ENCODE measurements at places on chromosomes 7 and 10. TPM values are rescaled to one million over a fixed set of nuclear protein-coding genes. Genes with fewer than 3 reads are reported as not detected.

DNA sequence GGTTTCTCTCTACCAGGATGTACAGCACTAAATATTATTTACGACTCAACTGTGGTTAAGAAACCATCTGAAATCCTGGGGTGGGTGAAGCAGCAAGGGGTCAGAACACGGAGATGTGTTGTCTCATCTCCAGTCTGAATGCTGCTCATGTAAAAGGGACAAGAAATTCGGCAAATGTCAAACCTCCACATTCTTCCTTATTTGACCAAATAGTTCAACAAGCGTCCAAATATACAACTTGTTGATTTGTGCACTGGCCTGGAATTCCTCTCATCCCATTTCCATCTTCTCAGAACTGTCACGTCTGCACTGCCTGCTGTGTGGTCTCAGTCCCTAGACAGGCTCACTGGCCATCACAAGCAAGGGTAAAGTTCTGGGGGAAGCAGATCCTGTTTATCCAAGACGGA, 520.0 kb downstream of the PARD3 start:
- DNase-seq: no peak

GRCh38 chr10:29886299-29886698, 173.1 kb downstream of the JCAD start:
- DNase-seq: no peak

DNA sequence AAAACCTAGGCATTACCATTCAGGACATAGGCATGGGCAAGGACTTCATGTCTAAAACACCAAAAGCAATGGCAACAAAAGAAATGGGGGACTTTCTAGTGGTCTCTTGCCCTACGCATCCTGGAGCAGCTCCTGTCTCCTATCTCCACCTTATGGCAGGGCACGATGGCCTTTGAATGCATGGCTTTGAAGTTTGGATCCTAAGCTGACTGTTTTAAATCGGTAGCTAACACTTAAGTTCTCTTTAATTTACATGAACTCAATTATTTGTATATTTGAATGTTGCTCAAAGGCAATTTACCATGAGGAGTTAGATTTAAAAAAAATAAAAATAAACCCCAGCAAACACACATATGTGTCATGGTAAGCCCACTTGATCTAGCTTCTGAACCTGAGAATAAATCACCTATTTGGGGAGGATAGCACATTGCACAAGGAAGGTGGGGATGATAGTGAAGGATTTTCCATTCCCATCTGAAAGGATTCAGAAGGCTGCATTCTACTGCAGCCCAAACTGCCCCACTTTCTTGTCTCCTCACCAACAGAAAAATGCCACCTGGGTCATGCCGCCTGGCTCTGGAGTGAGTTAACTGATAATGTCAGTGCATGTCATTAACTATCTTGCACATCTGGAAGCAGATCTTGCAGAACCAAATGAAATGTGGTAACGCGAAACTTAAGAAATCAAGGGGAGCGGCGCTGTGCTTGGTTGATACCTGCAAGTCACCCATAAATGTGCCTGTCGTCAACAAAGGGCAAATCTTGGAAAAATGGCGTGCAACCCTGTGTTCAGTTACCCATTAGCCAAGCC, 12.4 kb downstream of the KLF6 start:
- DNase-seq: no peak

DNA sequence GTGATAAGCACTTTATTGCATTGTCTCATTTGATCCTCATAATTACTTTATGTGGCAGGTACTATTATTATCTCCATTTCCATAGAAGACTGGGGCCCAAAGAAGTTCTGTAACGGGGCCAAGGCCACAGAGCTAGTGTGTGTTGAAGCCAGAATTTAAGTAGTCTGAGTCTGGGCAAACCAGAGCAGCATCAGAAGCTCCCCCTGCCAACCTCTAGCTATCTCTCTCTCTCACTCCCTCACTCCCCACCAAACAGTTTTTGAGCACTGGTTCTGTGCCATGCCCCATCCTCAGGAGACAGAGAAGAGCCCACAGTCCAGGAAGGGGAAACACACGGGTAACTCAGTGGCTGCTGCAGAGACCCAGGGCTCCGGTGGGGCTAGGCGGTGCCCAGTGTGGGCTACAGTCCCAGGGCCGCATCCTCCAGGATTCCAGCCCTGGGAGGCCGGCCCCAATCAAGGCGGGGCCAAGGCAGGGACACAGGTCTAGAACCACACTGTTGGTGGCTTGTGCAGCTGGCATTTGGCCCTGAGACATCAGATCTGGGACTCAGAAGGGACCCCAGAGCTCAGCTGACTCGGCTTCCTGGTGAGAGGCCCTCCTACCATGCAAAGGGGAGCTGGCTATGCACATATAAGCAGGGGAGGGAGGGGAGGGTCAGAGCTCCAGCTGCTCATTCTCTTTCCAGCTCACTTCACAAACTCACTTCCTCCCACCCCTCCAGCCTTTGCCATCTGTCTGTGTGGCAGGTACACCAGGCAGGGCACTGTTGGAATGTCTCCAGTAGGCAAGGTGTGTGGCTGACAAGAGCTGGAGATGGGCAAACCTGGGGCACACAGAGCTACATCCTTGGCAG, 34.4 kb downstream of the COL13A1 start:
- DNase-seq: no peak

- DNase-seq: peak; percentile 59
These were observed 1.0 kb downstream of the UBTD1 start for GRCh38 chr10:97499561-97500296.

DNA sequence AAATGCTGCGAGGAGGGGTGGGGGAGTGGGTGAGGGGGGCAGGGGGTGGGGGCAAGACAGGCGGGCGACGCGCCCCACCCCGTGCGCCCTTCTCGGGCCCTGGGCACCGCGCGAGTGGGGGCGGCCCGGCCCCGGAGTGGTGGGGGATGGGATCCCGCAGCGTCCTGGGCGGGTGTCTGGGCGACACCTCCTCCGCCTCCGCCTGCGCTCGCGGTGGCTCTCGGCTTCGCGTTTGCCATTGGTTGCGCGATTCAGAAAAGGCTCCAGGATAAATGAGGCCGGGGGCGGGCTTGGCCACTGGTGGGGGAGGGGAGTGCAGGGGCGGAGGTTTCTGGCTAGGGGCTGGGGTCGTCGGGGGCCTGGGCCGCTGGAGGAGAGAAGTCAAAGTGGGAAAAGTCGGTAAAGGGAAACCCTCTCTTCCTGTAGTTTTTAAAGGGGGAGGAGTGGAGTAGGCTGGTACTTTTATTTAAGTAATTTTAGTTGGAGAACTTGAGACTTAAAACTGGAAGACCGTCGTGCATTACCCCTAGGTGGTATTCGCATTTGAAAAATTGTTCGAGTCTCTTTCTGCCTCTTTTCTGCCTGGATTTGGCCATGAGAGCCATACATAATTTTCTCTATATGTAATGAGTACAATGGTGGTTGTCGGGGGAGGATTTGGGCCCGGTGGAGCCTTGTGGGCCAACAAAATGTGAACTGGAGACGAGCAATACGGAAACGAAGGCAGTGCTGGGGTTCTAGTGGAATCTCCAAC, 992 bp upstream of the IGF2BP3 start:
- no peak for DNase-seq

DNA sequence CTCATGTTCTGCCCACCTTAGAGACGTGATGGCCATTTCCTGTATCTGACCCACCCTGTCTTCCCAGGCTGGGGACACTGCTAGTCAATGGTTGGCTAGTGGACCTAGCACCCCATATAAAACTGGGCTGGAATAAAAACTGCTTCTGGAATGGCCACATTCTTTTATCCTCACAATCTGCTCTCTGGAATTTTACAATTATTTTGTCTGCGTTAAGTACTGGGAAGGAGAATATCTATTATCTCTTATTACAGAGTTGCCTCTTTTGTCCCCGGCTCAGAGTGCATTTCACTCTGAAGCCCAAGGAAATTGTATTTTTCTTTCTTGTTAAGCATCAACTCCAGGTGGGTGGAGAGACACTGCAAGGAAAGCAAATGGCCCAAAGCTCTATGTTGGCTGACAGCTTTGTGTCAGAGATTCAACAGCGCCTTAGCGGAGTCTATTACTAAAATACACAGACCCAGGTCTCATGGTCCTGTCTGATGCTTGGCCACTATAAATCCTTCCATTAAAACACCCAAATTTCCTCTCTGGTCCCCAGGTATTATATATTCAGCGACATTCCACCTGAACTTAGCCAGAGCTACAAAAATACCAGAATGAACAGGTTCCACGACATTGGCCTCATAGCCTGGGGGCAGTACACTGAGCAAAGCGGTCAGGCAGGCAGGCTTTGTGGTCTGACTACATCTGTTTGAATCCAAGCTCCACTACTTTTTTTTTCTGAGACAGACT, 121.7 kb downstream of the PRPF18 start:
- DNase-seq: no peak

GRCh38 chr10:3281941-3282673, 109.5 kb upstream of the PITRM1 start:
- DNase-seq: no peak

GRCh38 chr7:131459256-131459655, 97.2 kb downstream of the PODXL start:
- no peak for DNase-seq

- no peak for DNase-seq
These were observed 2.2 kb upstream of the HSPB1 start for GRCh38 chr7:76300166-76300731.

DNA sequence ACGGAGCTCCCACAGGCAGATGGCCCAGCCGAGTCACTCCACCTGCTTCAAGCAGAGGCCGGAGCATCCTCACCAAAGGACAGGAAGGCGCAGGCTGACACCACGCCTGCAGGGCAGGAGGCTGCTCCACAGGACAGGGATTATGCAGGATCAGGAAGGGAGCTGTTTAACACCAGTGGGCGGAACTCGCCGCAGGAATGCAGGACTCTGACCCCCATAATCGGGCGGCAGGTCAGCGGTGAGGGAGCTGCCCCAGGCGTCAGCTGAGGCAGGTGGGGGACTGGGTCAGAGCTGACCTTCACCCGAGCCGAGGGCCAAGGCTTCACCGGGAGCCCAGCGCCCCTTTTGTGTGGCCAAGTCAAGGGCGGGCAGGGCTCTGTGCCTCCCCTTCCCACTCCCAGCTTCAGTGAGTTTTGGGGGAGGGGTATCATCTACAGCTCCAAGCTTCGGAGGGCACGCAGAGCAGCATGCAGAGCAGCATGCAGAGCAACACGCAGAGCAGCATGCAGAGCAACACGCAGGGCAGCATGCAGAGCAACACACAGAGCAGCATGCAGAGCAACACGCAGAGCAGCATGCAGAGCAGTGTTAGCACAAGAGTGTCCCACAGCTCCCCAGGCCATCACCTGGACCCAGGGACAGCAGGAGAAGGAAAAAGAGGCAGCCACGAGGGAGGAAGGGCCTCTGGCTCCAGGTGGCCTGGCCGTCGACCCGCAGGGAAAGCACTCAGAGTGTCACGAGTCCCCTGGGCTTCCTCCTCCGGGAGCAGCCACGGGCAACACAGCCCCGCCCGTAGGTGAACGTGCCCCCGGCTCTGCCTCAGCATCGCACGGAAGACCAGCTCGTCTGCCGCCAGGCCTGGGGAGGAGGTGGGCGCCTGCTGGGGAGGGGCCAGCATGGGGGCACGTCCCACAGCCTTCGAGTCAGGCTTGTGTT, 151.7 kb upstream of the PPP2R2D start:
- DNase-seq: peak; percentile 42

DNA sequence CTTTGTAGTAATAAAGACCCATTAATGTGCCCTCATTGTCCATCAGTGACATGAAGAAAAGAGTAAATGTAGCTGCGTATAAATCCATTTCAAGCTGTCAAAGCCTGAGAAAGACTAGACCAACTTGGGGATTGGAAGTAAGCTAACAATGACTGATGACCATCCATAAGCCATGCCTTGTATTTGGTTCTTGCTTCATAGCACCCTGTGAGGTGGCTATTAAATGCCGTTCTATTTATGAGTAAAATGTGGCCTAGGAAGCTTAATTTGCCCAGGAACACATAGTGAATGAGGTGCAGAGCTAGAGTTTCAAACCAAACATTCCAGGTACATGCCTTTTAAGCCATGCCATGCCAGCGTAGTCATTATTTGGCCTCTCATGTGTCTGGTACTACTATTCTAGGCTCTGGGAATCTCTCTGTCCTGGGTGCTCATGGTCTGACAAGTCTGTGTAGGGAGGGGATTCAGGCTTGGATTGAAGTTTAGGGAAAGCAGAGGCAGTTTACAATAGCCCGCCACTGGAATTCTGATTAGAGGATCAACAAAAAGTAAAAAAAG, 92.1 kb downstream of the ZNF277 start:
- no peak for DNase-seq

DNA sequence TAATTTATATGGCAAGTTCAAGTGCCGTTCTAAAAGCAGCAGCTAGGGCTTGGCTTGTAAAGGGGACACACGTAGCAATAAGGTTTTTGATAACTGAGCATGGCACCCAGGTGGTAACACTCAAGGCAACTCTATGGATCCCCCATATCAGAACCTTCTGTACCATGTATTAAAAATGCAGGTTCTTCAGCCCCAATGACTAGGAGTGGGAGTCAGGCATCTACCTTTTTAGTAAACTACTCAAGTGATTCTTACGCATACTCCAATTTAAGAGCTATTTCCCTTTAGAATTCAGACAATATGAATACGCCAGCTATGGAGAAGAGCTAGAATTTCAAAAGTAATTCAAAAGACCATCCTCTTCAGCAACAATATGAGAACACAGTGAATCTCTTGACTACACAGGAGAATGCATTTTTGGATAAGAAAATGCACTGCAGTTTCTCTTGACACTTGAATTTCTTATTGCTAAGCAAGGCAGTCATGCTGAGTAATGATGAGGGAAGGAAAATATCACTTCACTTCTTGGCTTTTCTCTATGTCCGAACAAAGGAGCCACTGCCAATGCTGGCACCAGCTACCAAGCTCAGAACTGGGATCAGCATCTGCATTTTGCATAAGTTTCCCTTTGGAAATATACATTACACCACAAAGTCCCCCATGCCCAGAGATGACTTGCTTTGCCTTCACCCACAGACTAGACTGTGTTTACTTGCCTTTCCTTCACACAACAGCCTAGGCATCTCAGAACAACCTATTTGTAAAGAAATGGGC, 53.5 kb downstream of the ABLIM1 start:
- no peak for DNase-seq

Gene ANKRD26
- total RNA-seq: 33.7 TPM

Gene GPR26
- total RNA-seq: 8.3 TPM

Gene CYP3A4
- total RNA-seq: not detected

Gene CTNNA3
- 81.2 TPM for total RNA-seq

Gene SEMA3A
- total RNA-seq: 32.0 TPM

Gene FAM13C
- total RNA-seq: 76.5 TPM
